ENCODE measurements at places on chromosomes 2 and 18. TPM values are rescaled to one million over a fixed set of nuclear protein-coding genes. Genes with fewer than 3 reads are reported as not detected.
A peak's percentile ranks its signal among the peaks of the same experiment; 100 is the strongest.

- peak; percentile 44 for DNase-seq
Measured at GRCh38 chr2:38148501-38148900, 72.5 kb upstream of the CYP1B1 start.

DNA sequence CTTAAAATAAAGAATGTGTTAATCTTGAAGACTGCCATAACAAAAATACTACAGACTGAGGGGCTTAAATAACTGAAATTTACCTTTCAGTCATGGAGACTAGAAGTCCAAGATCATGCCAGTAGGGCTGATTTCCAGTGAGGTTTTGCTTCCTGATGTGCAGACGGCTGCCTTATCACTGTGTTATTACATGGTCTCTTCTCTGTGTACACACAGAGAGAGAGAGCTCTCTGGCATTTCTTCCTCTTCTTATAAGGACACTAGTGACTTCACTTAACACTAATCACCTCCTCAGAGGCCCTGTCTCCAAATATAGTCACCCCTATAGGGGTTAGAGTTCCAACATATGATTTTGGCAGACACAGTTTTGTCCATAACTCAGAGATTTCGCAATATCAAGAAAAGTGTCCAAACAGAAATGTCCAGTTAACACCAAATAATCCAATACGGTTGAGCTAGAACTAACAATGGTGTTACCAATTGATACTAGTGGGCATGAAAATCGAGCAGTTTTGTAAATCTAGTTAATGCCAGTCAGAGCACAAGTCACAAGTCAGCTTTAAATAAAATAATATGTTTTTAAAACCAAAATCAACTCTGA lies 399.8 kb downstream of the ADCYAP1 start:
- no peak for DNase-seq

DNA sequence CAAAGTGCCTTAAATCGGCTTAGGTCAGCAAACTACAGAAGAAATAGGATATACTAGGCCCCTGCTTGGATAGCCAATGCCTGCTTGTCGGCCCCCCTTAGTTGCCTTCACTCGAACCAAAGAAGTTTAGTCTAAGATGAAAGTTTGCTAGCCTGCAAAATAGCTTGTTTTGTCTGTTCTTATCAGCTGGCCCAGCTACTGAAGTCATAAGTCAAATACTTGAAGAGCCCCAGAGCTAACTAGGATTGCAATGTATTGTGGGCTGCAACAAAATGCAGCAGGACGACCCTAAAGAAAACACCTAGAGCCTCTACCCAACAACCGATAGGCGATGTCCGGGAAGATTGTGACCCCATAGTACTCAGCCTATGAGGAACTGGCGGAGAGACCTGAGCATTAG lies 183.5 kb upstream of the HS6ST1 start:
- DNase-seq = no peak

DNA sequence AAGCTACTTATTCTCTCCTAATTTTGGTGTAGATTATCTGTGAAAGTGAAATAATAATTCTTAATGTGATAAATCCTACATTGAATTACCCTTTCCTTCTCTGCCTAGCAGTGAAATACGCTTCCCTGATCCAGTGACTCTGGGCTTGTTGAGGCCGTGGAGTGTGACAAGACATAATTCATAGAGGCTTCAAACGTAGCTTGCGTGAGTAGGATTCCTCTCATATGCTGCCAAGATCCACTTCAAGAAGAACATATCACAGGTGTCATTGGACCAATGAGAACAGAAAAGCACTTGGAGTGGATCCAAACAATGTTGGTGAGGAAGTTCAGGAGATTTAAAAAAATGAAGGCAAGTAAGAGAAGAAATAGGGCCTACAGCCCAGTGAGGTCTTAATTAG lies 221.3 kb upstream of the TMEFF2 start:
- DNase-seq = no peak

DNA sequence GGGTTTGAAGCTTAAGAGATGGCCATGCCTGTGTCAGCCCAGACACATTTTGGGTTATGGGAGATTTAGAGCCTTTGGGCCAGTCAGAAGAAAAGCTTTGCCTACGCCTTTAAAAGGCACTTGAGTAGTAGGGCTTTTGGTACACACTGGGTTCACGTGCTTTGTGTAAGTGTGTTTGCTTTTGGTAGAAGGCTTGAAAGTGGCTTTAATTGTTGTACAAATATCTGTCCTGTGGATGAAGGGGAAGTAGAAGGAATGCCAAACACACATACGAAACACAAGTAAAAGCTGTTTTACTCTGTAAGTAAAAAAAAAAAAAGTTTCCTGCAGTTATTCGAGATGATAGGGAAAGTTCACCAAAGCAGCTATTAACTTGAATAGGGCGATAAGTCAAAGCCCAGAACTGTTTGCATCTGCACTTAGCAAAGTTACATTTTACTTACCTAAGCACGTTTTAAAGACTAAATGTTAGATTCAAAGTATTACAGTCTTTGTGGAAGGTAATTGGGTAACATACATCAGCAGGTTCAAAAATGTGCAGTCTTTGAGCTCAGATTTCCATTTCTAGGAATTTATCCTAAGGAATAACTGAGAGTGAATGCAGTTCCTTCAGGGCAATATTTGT lies 75.4 kb downstream of the STK25 start:
- DNase-seq = no peak

Gene MROH2A
- not detected for polyA plus RNA-seq

Gene PCARE
- polyA plus RNA-seq = not detected

Gene GPBAR1
- 2.7 TPM for polyA plus RNA-seq

Gene HAAO
- polyA plus RNA-seq = 4.0 TPM

Gene VWC2L
- polyA plus RNA-seq = not detected
